ENCODE measurements at places on chromosomes 7 and 10.

GRCh38 chr10:57218382-57218781 is 857.3 kb upstream of the ZWINT start:
- no peak for DNase-seq

- no peak for DNase-seq
These were observed 41.0 kb downstream of the KIAA1217 start for GRCh38 chr10:24249829-24250415.

DNA sequence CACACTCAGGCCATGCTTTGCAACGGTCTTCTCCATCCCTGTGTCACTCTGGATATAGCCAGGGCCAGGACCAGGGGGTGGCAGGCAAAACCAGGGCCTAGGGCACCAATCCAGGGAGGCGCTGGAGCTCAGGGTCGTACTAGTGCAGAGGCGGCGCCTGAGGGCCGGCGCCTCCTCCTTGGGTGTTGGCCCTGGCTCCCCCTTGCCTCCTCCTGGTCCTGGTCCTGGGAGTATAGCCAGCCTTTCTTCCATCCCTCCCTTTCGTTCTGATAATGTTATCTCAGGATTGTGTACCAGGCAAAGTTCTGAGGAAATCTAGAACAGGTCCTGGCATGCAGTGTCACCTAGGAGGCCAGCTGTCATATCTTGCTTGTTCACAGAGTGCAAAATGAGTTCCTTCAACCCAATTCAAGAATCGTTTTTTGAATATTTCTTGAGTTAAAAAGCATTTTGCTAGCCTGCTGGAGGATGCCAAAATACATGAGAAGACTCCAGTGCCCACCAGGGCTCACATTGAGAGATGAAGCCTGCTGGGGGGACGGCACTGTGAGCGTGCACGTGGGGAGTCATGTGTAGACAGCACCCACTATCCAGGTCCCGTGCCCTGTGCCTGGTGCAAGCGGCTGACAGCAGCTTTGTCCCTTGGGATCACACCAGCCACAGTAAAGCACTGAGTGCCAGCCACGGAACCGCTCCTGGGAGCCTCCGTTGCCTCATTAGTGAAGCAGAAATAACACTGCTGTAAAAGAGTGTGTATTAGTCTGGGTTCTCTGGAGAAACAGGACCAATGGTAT is 106.9 kb upstream of the C7orf33 start:
- no peak for DNase-seq

DNA sequence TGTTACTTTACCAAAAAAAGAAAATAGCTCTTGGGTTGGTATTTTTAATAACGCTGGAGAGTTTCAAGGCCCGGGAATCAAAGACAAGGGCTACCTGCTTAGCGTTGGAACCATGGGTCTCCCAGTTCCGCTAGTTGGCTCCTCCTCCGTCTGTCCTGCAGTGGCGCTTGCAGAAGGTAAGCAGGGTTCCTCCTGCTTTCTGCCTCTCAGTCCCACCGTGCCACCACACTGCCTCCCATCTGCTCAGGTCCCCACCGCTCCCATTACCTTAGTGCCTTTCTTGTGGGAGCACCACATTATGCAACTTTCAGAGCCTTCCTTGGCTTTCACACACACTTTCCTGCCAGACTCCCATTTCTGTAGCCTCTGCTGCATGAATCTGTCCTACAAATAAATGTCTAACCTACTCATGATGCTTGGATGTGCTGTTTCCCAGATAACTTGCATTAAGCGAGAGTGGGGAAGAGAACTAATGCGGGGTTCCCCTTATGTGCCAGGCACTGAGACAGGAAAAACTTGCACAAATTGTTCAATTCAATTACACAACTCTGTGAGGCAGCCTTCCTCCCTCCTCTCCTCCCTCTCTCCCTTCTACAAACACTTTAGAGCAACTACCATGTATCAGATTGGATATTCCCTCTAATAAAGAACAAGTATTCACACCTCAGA is 124.5 kb downstream of the AOAH start:
- no peak for DNase-seq

GRCh38 chr7:141251957-141252356 is 178.1 kb downstream of the TMEM178B start:
- DNase-seq = no peak

Measured in CD4-positive, alpha-beta T cell treated with Interleukin-1 beta for 1 hour (primary cell).